AG08396 (cell line): ENCODE measurements at places on chromosomes 16 and 17.

- no peak for DNase-seq
These were observed 1.5 kb upstream of the ADAM11 start for GRCh38 chr17:44757045-44757917.

DNA sequence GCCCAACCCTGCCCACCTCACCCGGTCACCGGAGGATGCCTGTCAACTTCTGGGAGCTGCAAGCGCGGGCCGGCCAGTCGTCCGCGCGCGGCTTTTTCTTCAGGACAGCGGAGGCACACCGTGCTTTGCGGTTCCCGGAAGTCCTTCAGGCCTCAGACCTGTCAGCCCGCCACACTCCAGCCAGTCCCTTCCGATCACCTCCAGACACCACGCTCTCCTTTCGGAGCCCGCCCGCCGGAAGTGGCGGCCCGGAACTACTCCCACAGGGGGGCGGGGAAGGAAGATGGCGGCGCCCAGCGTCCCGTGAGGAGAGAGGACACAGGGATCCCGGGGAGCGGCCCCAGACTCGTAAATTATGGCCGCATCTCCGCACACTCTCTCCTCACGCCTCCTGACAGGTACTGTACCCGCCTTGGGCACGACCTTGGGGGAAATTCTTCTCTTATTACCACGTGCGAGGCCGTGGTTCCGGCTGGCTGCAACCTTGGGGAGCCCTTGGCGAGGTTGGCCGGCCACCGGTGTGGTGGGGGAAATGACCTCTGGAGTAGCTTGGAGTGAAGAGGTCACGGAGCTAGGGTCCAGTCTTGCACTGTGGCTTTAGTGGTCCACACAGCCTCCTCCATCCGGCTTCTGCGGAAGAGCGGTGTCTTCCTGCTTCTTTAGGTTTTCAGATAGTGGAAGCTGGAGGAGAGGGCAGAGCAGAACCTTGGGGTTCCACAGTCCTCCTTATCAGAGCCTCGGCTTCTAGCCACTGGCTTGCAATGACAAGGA lies at the start of gene COX10:
COX10 (plus strand) TSS at position 254 of the 771 bp plus-strand sequence; CDS start at position 356, 102 bp downstream.
- DNase-seq, result peak; percentile 82

GRCh38 chr17:27473748-27474609 lies 17.7 kb downstream of the KSR1 start:
- no peak for DNase-seq

- no peak for DNase-seq
These were observed 104.7 kb upstream of the CDH13 start for GRCh38 chr16:82522026-82522425.

GRCh38 chr17:50170662-50171370 lies 5.0 kb downstream of the SGCA start:
- DNase-seq, result no peak

GRCh38 chr16:75281826-75282225 lies 30.4 kb upstream of the BCAR1 start:
- no peak for DNase-seq
